ENCODE measurements at places on chromosomes 1 and 21. TPM values are rescaled to one million over a fixed set of nuclear protein-coding genes. Genes with fewer than 3 reads are reported as not detected.

Gene LRIF1
- 8.8 TPM for total RNA-seq

Gene AGO4
- total RNA-seq: 32.9 TPM

Gene C1orf116
- total RNA-seq: 123 TPM

Gene IQGAP3
- 1.7 TPM for total RNA-seq

Gene KIF21B
- total RNA-seq: 4.7 TPM

Gene TNFRSF14
- 152 TPM for total RNA-seq

Gene RGS18
- 13.0 TPM for total RNA-seq

Gene CYP4A22
- not detected for total RNA-seq

Gene GFI1
- 3.3 TPM for total RNA-seq

Gene RHBG
- total RNA-seq: not detected

Gene AIM2
- 2.4 TPM for total RNA-seq

Gene RBBP4
- 155 TPM for total RNA-seq

Gene EDN2
- total RNA-seq: 2.1 TPM

GRCh38 chr1:92447033-92447681, 39.6 kb downstream of the GFI1 start:
- DNase-seq: no peak

- DNase-seq: no peak
Measured at GRCh38 chr1:224059897-224060427, 53.9 kb upstream of the FBXO28 start.

DNA sequence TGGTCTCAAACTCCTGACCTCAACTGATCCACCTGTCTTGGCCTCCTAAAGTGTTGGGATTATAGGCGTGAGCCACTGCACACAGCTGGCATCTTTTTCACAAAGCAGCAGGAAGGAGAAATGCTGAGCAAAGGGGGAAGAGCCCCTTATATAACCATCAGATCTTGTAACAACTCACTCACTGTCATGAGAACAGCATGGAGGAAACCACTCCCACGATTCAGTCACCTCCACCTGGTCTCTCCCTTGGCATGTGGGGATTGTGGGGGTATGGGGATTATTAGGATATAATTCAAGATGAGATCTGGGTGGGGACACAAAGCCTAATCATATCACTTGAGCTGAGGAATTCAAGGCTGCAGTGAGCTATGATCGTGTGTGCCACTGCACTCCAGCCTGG, 3.0 kb upstream of the MFSD2A start:
- DNase-seq: no peak

DNA sequence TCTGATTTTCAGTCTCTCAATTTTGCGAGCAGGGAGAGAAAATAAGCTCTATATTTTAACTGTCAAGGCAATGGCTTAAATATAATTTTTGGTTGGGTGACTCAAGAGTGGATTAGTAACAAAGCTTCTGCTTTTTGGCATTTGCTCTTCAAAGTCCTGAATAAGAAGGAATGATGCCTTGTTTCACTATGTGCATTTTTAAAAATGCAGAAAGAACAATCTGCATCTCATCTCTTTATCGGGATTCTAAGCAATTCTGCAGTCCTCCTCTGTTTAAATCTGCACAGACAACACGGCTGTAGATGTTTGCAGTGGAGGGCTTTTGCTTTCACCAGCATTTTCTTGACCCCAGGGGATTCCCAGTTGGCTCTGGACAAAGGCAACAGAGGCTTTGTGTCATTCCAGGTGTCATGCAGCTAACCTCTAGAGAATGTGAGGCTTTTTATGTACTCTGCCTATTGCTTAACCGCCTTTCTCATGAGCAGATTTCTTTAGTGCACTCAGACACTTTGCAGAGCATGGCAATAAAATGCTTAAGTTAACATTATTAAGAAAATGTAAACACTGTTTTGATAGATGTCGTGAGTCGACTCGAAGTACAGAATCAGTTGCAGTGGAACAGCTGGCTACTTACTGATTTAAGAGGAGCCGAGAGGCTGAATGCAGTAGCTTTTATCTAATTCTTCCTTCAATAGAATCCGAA, 783.2 kb upstream of the NEGR1 start:
- no peak for DNase-seq

- DNase-seq: no peak
Measured at GRCh38 chr1:194184425-194184824, 998.0 kb upstream of the B3GALT2 start.

DNA sequence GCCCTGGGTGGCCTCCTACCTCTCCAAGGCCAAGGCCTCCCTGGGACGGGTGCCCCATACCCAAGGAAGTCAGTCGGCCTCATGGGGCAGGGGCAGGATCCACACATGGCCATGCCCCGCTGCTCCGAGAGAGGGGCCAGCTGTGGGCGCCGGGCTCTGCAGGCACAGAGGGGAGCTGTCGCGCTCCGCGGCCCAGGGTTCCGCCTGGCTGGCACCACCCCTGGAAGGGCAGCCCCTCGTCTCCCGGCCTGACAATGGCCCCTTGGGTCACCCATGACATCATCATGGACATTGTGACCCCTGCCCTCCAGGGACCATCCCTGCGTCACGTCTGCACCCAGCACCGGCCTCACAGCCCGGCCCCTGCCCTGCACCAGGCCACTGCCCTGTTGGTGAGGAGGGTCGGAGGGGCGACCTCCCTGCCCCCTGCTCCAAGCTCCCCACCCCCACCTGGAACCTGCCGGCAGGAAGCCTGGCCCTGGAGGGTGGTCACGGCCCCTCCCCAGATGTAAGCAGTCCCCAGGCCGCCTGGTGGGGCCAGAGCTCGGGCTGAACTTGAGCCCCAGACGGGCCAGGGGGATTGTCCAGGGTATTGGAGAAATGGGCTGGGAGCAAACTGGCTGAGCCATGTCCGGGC, 5.8 kb downstream of the TTLL10 start:
- peak; percentile 42 for DNase-seq

DNA sequence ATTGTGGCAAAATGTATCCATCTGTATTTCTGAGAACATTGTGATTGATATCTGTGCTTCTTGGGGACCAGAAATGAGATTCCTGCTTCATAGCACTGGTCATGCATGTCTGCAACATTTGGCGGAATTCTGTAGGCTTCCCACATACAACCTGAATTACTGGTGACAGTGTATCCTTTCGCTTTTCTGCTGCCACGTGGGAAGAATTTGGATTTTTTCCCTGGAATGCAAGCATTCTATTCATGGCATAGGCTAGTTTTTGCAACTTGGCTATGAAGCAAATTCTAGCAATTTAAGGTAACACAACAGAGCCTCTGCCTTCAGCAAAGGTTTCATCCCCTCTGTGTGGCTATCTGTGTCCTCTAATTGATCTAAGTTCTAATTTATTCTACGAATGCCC, 85.9 kb downstream of the BCAR3 start:
- no peak for DNase-seq

DNA sequence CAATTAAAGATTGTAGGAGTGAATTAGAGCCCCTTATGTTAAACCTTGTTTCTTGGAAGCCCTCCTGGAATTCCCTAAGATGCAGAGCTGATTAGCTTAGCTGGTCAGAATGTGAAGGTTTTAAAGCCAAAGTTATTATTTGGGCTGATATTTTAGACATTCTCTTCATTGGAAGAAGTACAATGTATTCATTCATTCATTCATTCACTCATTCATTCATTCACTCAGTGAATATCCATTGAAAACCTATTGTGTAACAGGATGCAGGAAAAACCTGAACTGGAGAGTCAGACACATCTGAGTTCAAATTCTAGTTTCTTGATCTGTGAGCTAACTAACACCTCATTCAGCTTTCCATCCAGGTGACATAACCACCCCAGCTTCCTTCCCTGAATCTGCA, 29.7 kb downstream of the DDR2 start:
- DNase-seq: no peak

- no peak for DNase-seq
Measured at GRCh38 chr1:202433155-202434043, 84.9 kb downstream of the PPP1R12B start.

DNA sequence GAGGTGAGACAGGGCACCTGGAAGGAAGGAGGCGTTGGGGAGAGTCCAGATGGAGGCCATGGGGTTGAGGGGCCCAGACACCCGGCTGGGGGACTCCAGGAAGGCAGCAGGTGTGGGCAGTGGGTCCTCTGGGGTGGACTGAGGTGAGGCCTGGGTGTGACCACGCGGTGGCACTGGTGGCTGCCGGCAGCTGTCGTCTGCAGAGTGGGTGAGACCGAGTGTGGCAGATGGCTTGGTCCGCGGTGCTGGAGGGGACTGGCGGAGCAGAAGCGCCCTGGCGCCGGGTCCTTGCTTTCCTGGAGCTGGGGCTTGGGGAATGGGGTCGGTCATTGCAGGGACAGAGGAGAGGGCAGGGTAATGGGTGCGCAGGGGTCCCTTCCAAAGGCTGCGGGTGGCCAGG, 12.5 kb downstream of the AGRN start:
- DNase-seq: no peak

DNA sequence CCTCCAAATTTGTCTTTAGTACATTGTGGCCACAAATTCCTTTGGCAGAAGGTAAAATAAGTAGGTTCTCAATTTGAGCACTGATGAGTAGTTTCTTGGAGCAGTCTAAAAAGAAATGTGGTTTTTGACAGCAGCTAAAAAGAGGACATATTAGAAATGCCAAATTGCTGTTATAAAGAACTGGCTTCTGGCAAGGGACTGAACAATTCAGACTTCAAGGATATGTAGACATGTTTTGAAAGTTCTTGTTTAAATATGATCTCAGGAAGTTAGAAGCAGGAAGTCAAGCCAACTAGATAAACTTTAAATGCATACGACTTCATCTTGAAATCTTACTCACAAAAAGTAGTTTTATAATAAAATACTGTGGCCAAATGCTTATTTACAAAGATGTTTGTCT, 18.8 kb downstream of the C1orf52 start:
- no peak for DNase-seq

DNA sequence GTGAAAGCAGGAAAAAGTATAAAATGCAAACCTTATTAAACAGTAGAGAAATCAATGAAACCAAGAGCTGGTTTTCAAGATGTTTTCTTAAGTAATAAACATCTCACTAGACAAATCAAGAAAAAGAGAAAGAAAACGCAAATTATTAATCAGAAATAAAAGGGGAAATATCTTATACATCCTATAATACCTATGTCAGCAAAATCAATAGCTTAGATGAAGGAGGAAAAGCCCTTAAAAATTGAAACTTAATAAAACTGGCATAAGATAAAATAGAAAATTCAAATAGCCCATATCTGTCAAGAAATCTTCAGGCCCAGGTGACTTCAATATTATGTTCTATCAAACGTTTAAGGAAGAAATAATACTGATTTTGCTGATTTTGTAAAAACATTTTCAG, 59.1 kb downstream of the RGS4 start:
- DNase-seq: no peak

GRCh38 chr1:40770296-40771070, 13.1 kb upstream of the KCNQ4 start:
- no peak for DNase-seq

- peak; percentile 71 for DNase-seq
Measured at GRCh38 chr1:116556289-116557006, 14.4 kb downstream of the CD58 start.

GRCh38 chr21:14243461-14243860, 27.5 kb downstream of the RBM11 start:
- no peak for DNase-seq

DNA sequence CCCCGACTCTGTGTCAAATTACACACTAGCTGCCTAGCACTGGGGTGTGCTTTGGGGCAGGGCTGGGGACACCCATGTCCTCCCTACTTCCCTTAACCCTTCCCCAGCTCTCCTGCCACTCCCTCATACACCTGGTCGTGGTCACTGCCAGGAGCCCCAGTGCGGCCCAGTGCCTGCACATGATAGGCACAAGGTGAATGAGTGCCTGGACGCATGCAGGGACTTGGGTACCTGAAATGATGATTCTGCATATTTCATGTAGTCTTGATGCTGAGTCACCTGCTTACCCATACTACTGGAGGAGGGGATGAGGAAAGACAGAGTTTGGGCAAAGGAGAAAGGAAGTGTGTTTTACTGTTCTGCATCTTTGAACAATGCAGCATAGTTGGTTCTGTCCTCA, 1.5 kb upstream of the VANGL2 start:
- no peak for DNase-seq

DNA sequence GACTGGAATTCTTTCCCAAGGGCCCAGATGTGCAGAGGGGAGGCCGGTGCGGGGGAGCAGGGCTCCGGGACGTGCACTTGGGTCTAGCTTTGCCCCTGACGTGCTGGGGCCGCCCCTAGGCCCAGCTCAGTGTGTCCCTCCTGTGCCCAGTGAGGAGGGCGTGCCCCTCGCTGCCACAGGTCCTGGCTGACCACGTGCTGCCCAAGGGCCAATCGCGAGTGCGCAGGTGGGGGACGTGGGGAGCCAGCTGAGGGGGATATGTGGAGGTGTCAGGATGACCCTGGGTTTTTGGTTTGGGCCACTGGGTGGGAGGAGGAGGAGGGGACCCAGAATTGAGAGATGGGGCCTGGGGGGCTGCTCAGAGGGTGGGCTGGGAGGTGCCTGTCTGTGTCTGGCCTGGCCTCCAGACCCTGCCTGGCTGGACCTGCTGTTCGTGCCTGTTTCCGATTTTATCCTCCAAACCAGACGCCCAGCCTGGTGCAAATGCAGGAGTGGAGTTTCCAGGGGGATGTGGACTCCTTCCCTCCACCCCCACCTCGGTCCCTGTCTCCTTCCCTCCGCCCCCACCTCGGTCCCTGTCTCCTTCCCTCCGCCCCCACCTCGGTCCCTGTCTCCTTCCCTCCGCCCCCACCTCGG, 6.1 kb upstream of the RNF223 start:
- DNase-seq: peak; percentile 80

GRCh38 chr1:165858967-165859845, 31.8 kb downstream of the UCK2 start:
- no peak for DNase-seq

DNA sequence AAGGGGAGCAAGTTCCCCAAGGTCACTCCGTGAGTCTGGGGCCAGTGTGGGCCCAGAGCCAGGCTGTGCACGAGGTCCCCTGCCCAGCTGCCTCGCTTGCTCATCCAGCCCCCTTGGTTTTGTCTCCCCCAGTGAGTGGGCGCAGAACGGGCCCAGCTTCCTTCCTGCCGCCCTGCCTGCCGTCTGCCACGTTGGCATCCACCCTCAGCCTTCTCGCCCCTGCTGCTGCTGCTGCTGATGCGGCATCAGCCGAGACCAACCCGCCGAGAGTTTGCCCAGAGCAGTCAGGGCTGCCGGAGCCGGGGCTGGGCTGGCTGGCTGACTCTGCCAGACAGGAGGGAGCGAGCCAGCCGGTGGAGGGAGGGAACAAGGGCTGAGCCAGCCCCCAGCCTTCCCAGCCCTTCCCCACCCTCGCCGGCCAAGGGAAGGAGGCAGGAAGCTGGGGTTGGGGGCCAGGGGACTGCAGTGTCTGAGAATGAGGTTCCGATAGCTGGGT, 31.4 kb upstream of the WASF2 start:
- no peak for DNase-seq

DNA sequence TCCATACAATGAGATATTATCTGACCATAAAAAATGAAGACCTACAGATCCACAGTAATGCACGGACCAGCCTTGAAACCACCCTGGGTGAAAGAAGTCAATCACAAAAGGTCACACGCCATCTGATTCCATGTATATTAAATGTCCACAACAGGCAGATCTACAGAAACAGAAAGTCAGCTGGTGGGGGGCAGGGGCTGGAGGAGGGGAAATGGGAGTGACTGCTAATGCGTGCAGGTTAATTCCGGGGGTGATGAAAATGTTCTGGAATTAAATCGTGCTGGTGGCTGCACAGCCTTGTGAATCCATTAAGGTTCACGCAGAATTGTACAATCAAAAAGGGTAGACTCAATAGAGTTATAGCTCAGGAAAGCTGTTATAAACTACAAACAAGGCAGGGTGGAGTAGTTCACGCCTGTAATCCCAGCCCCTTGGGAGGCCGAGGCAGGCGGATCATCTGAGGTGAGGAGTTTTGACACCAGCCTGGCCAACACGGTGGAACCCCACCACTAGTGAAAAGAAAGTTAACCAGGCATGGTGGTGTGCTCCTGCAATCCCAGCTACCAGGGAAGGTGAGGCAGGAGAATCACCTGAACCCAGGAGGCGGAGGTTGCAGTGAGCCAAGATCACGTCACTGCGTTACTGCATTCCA, 32.3 kb downstream of the ACOT7 start:
- no peak for DNase-seq

Measured in lower lobe of right lung (tissue), 2 donors.